ENCODE measurements at places on chromosomes 6 and 20.
A peak's percentile ranks its signal among the peaks of the same experiment; 100 is the strongest.

GRCh38 chr6:145688493-145688905 is 46.8 kb downstream of the EPM2A start:
- no peak for DNase-seq

DNA sequence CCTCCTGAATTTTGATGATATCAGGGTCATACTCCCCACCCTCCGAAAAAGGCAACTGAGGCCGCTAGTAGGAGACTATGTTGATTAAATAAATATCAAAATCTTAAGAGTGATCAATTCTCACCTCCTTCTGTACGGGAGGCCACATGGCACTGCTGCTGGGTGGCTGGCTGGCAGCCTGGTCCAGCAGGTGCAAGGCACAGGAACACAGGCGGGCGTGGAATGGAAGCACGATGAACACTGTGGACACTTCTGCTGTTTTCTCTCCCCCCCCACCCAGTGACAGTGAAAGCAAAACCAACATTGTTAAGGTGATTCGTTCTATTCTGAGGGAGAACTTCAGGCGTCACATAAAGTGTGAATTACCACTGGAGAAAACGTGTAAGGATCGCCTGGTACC is 9.7 kb upstream of the CLDN20 start:
- DNase-seq, result no peak

GRCh38 chr6:44630125-44631028 is 242.9 kb downstream of the CDC5L start:
- DNase-seq, result no peak

DNA sequence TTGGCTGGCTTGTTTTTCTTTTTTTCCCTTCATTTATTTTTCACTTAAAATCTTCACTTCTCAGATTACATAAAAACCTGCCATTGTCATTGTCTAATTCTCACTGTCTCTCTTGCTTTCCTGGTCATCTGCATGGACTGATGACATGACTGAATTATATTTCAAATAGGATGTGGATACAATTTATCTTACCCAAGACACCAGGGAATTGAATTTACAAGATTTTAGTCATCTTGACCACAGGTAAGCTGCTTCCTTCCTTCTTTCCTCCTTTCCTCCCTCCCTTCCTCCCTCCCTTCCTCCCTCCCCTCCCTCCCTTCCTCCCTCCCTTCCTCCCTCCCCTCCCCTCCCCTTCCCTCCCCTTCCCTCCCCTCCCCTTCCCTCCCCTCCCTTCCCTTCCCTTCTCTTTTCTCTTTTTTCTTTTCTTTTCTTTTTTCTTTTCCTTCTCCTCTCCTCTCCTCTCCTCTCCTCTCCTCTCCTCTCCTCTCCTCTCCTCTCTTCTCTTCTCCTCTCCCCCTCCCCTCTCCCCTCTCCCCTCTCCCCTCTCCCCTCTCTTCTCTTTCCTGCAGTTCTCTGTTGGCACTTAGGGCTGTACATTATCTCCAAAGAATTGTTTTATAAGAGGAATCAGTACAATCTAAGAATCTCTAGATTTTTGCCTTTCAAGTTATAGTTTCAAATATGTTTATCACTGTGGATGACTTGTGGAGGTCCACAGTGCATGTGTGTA is 171.5 kb downstream of the CARMIL1 start:
- DNase-seq, result no peak

- DNase-seq, result no peak
These were observed 87.7 kb downstream of the TMEM242 start for GRCh38 chr6:157235600-157236039.

DNA sequence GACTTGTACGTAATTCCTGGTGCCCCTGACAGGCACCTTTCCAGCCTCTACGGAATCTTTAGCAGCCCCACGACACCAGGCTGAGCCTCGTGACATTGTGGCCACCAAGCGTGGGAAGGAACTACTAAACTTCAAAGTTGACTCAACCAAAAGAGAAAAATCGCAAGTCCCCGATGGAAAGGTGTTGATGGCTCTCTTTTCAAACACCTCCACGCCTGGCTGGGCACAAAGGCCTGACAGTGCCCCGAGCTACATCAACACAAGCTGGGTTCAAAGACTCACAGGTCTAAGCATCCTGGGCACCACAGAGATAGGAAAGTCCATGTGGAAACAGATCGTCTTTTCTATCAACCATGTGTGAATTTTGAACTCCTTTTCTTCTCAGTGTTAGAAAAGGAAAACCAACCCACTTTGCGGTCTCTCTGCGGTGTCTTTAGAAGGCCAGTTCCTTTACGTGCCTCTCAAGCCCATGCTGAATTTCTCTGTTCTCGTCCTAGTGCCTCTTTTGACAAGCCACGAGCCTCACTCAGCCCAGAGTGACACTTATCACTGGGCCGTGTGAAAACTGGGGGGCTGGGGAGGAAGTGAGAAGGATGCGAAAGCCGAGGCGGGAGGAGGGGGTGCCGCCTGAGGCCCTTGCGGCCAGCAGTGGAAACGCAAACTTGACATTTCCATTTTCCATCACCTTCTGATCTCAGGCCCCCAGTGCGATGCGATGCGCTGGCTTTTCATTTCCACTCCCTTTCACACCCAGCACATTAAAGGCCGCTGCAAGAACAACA is 59.4 kb downstream of the GFOD1 start:
- DNase-seq, result peak; percentile 56

- no peak for DNase-seq
These were observed 526.6 kb upstream of the MARCKS start for GRCh38 chr6:113330636-113330946.

GRCh38 chr20:39875492-39876110 is 813.4 kb downstream of the MAFB start:
- no peak for DNase-seq

- no peak for DNase-seq
These were observed 16.8 kb upstream of the ARID1B start for GRCh38 chr6:156760377-156760776.

- DNase-seq, result no peak
These were observed 880.7 kb downstream of the KIF16B start for GRCh38 chr20:15692570-15692969.

- no peak for DNase-seq
These were observed 2.4 kb downstream of the BTBD3 start for GRCh38 chr20:11920083-11920482.

GRCh38 chr6:74631564-74631963 is 574.3 kb downstream of the COL12A1 start:
- no peak for DNase-seq

GRCh38 chr6:84522135-84522549 is 242.3 kb downstream of the TBX18 start:
- DNase-seq, result no peak

DNA sequence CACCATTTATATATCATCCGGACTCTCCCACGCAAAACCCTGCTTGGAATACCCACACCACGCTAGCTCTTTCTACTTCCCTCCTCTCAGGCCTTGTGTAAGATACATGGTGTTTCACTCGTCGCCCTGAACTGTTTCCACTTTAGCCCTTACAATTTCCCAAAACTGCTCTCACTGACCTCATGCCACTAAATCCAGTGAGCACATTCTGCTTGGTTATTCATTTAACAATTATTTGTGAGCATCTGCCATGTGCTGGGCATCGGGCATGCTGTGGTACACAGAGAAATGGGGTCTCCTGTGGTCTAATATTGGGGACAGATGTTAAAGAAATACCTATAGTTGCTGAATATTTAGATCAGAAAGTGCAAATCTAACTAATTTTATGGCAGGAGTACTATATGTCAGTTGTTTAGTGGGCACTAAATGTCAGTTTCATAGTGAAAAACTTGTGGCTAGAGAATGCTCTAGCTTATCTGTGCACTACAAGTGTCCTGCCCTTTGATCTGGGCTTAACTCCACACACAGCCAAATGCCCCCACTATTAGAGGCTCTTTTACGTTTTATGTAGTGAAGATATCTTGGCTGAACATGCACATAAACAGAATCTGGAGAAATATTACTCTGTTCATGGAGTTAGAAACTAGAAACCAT is 41.0 kb downstream of the PLEKHG1 start:
- DNase-seq, result no peak

- DNase-seq, result no peak
These were observed 11.4 kb downstream of the RIN2 start for GRCh38 chr20:19769507-19769906.

- no peak for DNase-seq
These were observed 147.5 kb downstream of the PHF3 start for GRCh38 chr6:63783096-63783495.

- no peak for DNase-seq
These were observed 246.9 kb upstream of the ZFP64 start for GRCh38 chr20:52438326-52438963.

All from stimulated activated CD8-positive, alpha-beta memory T cell treated with anti-CD3 and anti-CD28 coated beads, Interleukin-4, amount 100 ng/mL, for 1 hour (primary cell).